ENCODE measurements at places on chromosomes 5 and 9.

DNA sequence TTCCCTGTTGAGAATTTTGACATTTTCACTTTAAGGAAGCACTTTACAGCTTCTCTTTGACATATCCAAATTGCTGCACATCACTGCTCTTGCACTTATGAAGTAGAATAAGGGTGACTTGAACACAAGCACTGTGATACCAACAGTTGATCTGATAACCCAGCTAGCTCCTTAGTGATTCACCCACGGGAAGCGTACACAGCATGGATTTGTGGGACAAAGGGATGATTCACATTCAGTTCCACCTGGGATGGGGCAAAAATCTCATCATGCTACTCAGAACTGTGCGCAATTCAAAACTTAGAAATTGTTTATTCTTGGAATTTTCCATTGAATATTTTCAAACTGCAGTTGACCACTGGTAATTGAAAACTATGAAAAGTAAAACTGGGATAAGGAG, 1565.5 kb upstream of the CDH9 start:
- DNase-seq, result no peak

- no peak for DNase-seq
These were observed 2.1 kb upstream of the SLC12A7 start for GRCh38 chr5:1113805-1114586.

DNA sequence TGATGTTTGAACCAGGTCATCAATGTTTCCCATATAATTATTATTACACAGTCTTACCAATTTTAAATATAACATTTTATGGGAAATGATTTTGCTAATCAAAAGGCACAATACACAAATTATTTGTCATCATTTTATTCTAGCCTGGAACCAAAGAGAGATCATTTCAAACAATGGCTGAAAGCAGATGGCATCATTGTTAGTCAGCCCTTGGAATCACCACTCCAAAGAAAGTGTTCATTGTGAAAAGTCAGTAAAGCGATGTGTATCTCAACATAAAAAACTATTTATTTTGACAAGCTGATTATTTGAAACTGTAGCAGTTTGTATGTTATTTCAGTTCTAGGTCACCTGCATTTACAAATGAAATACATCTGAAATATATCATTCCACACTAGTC, 1068.7 kb downstream of the CDH12 start:
- DNase-seq, result no peak

DNA sequence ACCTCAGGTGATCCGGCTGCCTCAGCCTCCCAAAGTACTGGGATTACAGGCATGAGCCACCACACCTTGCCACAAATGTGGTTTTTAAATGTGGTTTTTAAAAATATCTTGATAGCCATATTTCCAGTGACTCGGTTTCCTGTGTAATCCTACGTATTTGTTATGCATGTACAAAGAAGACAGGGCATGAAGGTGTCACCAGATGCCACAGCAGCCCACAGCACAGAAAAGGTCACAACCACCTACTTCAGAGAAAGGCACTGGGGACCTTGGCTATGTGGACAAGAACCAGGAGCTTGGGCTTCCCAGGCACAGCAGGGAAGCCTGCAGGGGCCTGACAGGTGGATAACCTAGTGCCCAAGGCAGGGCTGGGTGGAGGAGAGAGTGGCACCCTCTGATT, 38.0 kb downstream of the C9orf50 start:
- DNase-seq, result no peak

GRCh38 chr5:45277860-45278259, 418.3 kb downstream of the HCN1 start:
- no peak for DNase-seq

GRCh38 chr5:33321026-33321425, 119.7 kb upstream of the TARS1 start:
- no peak for DNase-seq

DNA sequence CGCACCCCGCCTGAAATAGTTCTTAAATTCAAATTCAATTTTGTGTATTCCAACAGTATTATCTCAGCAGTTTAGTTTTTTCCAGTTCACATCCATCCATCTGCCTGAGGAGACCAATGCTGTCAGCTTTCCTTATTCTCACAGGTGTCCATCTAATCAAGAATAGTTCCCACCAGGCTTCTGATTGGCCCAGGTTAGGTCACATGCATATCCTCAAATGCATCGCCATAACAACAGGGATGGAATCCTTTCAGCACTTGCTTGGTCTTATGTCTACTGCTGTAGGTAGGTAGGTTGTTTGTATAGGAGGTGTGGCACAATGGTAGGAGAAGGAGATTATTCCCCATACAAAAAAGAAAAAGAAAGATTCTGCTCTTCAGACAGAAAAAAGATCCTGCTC, 91.2 kb downstream of the UBE2R2 start:
- DNase-seq, result no peak

GRCh38 chr5:94268226-94268625, 350.2 kb downstream of the KIAA0825 start:
- no peak for DNase-seq

GRCh38 chr5:9365512-9365911, 180.4 kb downstream of the SEMA5A start:
- no peak for DNase-seq

- no peak for DNase-seq
These were observed 2.6 kb upstream of the SEMA6A start for GRCh38 chr5:116577064-116577788.

- DNase-seq, result peak; percentile 95
These were observed 12.3 kb downstream of the P4HA2 start for GRCh38 chr5:132215329-132215728.

DNA sequence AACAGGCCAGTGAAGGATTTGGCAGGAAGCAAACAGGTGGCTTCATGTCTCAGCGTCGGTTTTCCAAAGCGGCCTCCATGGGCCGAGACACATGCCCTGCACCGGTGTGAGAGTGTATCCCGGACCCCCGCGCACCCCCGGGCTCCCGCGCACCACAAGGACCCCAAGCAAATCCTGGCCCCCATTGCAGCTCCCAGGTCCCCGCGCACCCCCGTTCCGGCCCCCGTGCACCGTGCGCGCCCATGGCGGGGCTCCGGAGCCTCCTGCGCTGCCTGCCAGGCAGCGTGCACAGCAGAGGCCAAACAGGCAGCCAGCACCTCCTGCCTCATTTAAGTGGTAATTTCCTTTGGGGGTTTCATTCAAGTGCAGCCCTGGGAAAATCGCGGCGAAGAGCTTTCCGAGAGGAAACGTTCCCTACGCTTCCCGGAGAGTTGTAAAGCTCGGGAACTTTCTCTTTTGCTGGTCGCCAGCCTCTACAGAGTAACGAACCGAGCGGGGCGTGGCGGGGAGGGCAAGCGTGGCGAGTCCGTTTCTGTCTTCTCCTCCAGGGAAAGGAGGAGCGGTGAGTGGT, 145.5 kb upstream of the SLC24A2 start:
- peak; percentile 55 for DNase-seq

- no peak for DNase-seq
These were observed 247.2 kb downstream of the KIF4B start for GRCh38 chr5:155260798-155261197.

- no peak for DNase-seq
These were observed 48.5 kb upstream of the MSX2 start for GRCh38 chr5:174675916-174676315.

DNA sequence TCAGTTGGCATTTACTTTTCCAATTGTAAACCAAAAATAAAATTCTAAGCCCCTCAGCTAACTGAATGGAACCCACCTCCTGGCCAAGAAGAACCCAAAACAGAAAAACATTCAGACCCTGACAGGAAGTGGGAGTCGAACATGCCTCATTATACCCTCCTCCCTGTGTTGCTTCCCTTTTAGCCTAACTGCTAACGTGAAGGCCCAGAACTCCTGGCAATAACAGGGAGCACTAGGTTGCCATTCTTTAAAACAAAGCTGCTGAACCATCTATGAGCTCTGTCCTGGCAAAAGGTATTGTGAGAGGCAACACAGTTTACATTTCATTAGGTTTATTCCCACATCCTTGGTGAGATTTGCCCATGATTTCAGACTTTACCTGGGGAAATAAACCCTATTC, 481.4 kb downstream of the CHSY3 start:
- no peak for DNase-seq

GRCh38 chr5:173855995-173856656, 32.0 kb upstream of the CPEB4 start:
- no peak for DNase-seq

GRCh38 chr9:130361873-130362362, 82.8 kb upstream of the ASS1 start:
- no peak for DNase-seq

- DNase-seq, result no peak
These were observed 622.6 kb downstream of the CCDC171 start for GRCh38 chr9:16175461-16175860.

DNA sequence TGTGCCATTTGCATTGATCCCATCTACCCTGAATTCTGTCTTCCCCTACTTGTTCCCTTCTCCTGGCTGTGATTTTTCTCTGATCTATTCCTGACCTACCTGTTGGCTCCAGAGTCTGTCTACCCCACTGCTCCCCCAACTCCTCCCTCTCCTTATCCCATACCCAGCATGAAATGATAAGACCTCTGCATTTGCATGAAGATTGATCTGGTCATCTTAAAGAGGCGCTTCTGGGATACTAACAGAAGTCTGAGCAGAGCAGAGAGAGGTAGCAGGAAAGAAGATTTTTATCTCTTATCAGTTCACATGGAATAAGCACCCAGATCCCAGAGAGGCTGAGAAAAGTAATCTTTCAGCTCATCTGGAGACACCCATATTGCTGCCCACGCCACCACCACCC, 18.3 kb upstream of the GLIPR2 start:
- no peak for DNase-seq

DNA sequence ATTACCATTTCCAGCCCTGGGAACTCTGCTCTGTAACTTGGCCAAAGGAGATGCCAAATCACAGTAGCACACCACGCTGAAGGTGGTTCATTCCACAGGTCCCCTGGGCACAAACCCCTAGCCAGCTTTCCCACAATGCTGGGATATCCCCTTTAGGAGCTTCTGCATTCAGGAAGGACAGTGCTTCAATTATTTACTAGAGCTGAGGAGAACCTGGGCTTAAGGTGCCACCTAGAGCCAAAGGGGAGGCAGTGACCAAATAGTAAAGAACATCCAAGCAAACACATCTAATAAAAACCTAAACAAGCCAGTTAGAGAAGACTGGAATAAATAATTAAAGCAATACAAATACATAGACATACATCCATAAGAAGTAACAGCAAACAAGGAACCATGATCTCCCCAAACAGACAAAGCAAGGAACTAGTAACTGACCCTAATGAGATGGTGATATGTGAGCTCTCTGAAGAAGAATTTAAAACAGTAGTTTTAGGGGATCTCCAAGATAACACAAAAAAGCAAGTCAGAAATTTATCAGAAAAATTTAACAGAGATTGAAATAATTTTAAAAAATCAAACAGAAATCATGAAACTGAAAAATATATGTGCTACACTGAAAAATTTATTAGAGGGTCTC, 14.6 kb downstream of the KIF4B start:
- no peak for DNase-seq

DNA sequence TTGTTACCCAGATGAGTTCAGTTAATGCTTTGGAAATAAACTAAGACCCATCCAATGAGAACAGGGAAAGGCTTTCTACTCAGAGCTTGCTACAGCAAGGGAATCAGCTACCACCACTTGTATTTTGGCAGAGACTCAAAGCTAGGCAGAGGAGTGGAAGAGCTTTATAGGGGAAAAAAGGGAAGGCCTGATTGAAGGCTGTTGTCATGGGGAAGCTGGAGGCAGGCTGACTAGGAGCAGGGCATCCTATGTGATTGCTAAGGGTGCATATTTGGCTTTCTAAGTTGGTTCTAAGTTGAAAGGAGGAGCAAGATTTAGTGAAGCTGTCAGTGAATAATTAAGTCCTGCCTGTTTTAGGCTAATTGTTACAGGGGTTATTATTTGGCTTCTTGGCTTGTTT, 115.5 kb downstream of the PTTG1 start:
- no peak for DNase-seq

All from psoas muscle (tissue), 8 donors.